SJSA1 (cell line): ENCODE measurements at places on chromosomes 16 and 17. TPM values are rescaled to one million over a fixed set of nuclear protein-coding genes. Genes with fewer than 3 reads are reported as not detected.

DNA sequence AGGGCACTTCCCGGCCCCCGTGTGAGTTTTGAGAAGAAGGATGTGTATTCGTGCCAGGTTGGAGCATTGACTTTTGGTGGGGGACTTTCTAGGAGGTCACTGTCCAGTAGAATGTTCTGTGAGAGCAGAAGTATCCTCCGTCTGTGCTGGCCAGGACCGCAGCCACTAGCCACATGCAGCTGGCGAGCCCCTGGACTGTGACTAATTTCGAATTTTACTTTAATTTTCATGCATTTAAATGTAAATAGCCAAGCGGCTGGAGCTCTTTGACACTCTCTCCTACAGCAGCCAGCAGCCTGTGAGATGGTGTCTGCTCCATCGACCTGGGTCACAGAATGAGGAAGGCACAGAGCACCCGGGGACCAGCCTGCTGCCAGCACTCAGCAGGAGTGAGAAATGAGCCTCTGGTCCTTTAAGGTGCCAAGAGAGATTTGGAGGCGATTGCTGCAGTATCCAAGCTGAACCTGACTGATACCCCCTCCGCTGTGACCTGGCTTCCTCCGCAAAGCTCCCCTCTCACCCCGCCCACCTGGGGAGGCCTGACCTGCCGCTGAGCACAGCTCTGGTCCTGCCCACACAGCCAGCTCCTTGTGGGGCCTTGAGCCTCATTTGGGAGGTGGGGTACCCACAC is 7.8 kb downstream of the ATP2A3 start:
- peaks cover 13% of the 10 kb centered on the region for H3K4me1 ChIP-seq
- H3K27me3 ChIP-seq = no peaks in the 10 kb centered on the region
- no peak overlapping the region for H3K4me3 ChIP-seq
- no peaks in the 10 kb centered on the region for H3K36me3 ChIP-seq

GRCh38 chr17:31915456-31916100 is 14.1 kb upstream of the UTP6 start:
- no peak overlapping the region for H3K4me3 ChIP-seq
- H3K36me3 ChIP-seq = no peaks in the 10 kb centered on the region
- DNase-seq = no peak
- no peak overlapping the region for H3K27ac ChIP-seq

The FZD2 gene
- 17.5 and 21.9 TPM in 2 replicates for total RNA-seq

GRCh38 chr17:21263376-21263775 is 10.2 kb upstream of the NATD1 start:
- H3K27me3 ChIP-seq = no peaks in the 10 kb centered on the region
- no peaks in the 10 kb centered on the region for H3K36me3 ChIP-seq
- H3K4me1 ChIP-seq = no peaks in the 10 kb centered on the region
- no peak for DNase-seq
- H3K4me3 ChIP-seq = no peak overlapping the region
- no peak overlapping the region for H3K27ac ChIP-seq

The CX3CL1 gene
- 0.18 and 0.38 TPM in 2 replicates for total RNA-seq

DNA sequence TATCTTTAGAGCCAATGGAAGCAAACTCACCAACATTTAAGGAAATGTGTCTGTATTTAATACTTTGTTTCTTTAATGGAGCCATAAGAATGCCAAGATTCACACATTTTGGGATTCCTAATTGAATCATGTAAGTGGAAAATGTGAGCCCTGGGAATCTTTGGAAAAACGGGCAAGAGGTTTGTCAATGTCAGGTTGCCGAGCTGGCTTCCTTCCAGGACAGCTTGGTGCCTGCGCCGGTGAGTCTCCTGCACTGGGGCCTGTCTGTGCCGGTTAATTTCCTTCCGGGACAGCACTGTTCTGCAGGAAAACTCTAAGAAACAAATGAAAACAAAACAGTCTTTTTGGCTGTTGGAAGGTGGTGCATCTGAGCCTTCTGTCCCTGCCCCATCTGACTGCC is 210.6 kb downstream of the HAPSTR1 start:
- no peak for DNase-seq
- no peaks in the 10 kb centered on the region; the same call in 1 of the 2 replicates for H3K27me3 ChIP-seq
- H3K4me3 ChIP-seq = no peak overlapping the region
- H3K27ac ChIP-seq = no peak overlapping the region
- no peaks in the 10 kb centered on the region for H3K36me3 ChIP-seq
- no peaks in the 10 kb centered on the region for H3K4me1 ChIP-seq
